ENCODE measurements at places on chromosomes 1 and 21.

GRCh38 chr1:207578796-207579435 lies 66.0 kb upstream of the CR1L start:
- no peak for DNase-seq

DNA sequence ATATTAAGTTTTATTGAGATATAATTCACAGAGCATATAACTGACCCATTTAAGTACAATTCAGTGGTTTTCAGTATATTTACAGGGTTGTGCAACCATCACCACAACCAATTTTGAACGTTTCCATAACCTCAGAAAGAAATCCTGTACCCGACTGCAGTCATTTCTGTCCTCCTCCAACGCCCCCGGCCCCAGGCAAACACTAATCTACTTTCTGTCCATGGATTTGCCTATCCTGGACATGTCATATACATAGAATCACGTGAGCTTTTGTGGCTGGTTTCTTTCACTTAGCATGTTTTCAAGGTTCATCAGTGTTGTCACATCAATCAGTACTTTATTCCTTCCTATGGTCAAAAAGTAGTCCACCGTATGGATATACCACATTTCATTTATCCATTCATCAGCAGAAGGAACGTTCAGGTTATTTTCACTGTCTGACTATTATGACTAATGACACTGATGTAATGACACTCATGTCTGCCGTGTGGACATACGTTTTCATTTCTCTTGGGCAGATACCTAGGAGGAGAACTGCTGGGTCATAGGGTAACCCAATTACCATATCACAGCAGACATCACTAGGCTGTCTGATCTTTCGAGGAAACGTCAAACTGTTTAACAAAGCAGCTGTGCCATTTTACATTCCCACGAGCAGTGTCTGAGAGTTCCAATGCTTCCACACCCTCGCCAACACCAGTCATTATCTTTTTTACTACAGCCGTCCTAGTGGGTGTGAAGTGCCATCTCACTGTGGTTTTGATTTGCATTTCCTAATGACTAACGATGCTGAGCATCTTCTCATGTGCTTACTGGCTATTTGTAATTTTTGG lies 30.8 kb downstream of the MRPL37 start:
- no peak for DNase-seq

GRCh38 chr1:219138747-219139146 lies 34.9 kb upstream of the LYPLAL1 start:
- DNase-seq, result no peak

DNA sequence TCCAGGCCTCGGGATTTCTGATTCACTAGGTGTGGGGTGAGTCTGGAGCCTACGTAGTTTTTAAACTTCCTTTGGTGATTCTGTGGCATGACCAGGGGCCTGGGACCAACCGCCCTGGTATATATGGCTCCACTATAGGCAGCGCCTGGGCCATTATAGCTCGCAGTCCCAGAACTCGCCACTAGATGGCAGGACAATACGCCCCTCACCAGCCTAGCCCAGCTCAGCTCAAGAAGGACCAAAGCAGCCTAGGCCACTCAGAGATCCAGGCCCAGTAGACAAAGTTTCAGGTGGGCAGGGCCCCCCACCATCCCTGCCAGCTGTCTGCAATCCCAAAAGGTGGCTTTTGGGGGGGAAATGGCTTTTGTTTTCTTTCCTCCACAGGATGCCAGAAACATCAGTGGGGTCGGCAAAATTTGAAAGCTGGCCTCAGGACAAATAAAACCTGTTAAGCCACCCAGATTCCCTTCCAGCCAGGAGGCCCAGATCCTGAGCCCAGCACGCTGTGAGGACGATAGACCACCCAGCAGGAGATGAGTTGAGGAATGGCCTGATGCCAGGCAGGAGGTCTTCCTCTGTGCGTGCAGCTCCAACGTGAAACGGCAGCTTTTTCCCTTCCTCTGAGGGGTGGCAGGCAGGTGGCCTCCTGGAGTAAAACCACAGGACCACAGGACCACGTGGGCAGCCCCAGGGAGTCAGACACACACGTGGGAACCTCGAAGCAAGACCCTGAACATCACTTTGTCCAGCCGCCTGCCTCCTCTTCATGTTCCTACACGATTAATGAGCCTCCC lies 24.8 kb upstream of the TMEM51 start:
- DNase-seq, result peak; percentile 56
